ENCODE measurements at places on chromosomes 11 and 22. TPM values are rescaled to one million over a fixed set of nuclear protein-coding genes. Genes with fewer than 3 reads are reported as not detected.

The PATE4 gene
- total RNA-seq, result not detected

The CRYBB3 gene
- not detected for total RNA-seq

The TRIM49 gene
- total RNA-seq, result not detected

The EIF1AD gene
- 62.6 TPM for total RNA-seq

The KCNJ1 gene
- not detected for total RNA-seq

The FGF4 gene
- not detected for total RNA-seq

The MPPED2 gene
- total RNA-seq, result not detected

The FREY1 gene
- total RNA-seq, result not detected

The LRRC32 gene
- 5.2 TPM for total RNA-seq

The TREH gene
- total RNA-seq, result not detected

The NXPE1 gene
- total RNA-seq, result not detected

DNA sequence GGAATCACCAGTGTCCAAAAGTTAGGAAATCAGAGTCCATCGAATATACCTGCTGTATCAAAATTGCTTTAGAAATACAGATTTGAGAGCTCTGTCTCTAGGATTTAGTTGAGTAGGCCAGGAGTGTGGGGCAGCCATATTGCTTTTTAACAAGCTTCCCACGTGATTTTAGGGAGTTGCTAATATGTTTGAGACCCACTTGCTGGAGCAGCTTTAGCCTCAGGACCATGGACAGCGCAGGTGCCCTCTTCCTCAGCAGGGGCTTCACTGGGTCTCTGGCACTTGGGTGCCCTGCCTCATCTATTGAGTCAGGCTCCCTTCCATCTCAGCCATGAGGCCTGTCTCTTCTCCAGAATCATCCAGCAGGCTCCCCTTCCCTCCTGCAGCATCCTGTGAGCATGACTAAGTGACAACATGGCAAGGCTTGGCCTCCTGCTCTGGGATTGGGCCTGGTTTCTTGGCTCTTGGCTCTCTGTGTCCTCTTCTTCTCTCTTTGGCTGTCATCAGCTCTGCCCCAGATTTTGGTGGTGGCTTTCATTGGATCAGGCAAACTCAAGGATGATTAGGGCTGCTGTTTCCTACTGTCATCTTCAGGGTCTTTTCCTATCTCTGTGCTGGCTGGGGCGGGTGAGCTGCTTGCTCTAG is 70.0 kb downstream of the SGSM1 start:
- no peak for DNase-seq

DNA sequence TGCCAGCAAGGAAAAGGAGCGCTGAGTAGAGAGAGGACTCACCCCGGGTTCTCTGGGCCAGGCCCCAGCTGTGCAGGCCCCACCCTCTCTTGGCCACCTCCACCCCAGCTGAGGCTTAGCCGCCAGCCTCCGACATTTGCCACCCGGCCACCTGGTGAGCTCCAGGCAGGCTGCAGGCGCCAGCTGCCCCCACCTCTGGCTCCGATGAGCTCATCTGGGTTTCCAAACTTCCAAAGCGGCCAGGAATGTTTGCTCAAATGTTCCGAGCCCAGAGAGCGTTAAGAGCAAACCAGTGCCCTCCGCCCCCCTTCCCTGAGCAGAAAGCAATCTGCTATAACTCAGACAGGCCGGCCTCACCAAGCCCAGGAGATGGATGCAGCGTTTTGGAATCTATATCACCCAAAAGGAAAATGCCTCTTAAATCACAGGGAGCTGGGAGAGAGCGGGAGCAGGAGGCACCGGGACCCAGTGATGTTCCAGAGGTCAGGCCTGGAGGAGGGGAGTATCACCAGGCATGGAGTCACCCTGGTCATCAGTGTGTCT is 9.1 kb upstream of the MN1 start:
- peak; percentile 68 for DNase-seq

GRCh38 chr11:93741882-93742226 is 382 bp downstream of the C11orf54 start:
- peak; percentile 68 for DNase-seq

- no peak for DNase-seq
Observed at GRCh38 chr22:47551431-47551775, 789.0 kb downstream of the TBC1D22A start.

GRCh38 chr11:119380827-119381180 is 686 bp downstream of the USP2 start:
- DNase-seq, result no peak

- no peak for DNase-seq
Observed at GRCh38 chr22:20027966-20028854, 7.3 kb downstream of the TANGO2 start.

DNA sequence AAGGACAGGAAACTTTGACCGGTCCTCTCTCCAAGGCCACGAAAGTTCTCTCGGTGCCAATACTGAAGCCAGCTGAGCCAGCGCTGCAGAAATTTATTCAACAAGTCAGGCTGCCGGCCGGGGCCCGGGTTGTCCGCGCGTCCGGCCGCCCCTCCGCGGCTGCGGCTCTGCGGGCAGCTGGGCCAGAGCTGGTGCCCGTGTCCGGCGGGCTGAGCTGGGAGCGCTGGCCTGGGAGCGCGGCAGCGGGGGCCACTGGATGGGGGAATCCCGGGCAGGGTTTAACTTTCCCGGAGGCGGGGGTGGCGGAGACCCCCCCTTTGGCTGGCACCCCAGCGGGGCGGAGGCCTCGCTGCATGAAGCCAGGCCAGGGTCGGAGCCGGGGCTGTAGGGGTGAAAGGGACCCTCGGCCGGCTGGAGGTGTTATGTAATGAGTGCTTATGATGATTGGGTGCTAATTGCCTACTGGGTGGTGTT is 12.3 kb upstream of the CACNA1I start:
- DNase-seq, result no peak

DNA sequence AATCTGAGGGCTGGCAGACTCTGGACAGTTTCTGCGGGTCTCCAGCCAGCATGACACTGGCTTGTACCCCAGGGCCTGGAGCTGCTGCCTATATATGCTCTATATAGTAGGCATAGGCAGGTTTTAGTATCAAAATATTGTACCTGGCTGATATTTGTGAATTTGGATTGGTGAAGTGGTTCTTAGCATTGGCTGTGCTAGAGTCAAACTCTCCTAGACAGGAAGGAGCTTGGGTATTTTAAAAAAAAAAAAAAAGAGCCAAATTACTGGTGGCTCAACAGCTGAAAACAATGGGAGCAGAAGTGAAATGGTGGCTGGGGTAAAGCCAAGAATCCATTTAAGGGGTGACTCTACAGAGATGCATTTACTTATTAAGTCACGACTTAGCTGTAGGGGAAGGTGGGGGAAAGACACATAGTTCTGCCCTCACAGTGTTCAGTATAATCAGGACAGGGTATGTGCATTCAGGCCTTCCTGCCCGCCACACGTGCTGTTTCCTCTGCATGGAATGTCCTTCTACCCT is 11.0 kb upstream of the MTFP1 start:
- DNase-seq, result no peak

GRCh38 chr11:108632041-108632704 is 32.7 kb upstream of the DDX10 start:
- no peak for DNase-seq

DNA sequence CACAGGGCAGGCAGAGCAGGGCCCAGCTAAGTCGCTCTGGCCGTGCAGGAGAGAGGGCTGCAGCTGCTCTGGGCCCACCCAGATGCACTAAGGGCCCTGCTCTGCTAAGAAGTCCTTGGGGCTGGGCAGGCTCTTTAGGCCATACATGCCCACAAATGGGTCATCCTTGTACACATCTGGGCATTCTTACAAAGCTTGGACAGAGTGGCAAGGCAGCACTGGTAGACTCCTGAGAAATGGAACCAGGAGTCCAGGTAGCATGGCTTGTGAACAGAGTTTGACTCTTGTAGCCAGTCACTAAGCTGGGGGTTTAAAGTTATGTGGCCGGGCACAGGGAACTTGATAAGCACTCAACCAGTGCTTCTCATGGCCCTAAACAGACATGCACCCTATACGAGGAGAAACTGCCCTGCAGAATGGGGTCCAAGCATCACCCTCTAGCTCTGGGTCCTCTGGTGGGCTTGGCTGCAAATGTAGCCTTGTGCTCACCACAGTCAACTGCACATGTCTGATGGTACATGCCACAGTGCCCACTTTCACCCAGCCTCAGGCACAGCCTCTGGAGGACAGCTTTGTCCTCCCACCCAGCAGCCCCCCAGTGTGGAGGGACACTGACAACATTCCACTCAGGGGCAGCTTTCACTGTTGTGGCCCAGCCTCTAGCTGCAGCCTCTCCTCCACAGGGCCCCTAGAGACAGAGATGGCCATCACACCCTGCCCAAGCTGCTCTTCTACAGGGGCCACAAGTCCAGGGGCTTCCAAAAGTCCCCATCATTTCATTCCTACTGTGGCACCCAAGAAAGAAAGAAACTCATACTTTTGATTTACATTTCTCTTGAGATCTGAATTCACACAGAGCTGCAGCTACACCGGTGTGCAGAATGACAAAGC is 75.2 kb downstream of the DGCR2 start:
- DNase-seq, result no peak

DNA sequence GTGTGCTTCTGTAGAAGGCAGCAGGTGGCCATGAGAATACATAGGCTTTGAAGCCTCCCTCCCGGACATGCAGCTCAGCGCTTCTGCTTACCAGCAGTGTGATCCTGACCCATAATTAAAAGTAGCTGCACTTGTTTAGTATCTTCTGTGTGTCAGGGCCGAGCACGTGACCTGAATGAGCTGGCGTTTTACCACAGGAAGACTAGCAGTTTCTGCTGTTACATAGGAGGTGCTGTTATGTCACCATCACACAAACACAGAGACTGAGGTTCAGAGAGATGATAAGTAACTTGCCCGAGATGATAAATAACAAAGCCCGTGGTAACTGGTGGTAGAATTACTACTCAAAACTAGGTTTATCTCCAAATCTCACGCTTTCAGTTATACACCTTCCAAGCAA is 329.5 kb downstream of the OPCML start:
- no peak for DNase-seq

DNA sequence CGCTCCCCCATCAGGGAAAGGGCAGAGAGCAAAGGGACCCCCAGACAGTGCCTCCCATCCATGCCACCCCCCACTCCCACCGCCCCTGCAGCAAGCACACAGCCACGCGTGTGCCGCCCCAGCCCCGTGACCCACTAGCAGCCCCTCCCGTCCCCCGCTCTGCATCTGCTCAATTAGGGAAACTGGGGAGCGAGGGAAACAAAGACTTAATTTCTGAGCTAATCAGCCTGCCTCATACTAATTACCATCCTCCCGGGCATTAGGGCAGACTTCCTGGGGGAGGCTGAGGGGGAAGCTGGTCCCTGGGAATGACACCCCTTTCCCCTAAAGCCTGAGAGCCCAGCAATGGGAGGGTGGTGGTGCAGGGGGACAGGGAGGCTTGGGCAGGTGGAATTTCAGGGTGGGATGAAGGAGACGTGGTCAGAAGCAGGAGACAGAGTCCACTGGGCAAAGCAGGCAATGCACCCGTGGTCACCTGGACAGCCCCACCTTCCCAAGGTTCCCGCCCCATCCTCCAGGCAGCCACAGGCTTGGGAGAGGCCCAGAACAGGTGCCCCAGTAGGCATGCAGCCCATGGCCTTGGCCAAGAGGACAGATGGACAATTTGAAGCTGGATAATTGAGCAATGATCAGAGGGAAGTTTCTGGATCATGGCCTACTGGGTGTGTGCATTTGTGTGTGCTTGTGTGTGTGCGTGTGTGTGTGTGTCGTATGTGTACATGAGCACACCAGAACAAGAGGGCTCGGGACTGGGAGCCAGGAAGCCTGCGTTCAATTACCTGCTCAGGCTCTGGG is 20.6 kb downstream of the ELFN2 start:
- no peak for DNase-seq

DNA sequence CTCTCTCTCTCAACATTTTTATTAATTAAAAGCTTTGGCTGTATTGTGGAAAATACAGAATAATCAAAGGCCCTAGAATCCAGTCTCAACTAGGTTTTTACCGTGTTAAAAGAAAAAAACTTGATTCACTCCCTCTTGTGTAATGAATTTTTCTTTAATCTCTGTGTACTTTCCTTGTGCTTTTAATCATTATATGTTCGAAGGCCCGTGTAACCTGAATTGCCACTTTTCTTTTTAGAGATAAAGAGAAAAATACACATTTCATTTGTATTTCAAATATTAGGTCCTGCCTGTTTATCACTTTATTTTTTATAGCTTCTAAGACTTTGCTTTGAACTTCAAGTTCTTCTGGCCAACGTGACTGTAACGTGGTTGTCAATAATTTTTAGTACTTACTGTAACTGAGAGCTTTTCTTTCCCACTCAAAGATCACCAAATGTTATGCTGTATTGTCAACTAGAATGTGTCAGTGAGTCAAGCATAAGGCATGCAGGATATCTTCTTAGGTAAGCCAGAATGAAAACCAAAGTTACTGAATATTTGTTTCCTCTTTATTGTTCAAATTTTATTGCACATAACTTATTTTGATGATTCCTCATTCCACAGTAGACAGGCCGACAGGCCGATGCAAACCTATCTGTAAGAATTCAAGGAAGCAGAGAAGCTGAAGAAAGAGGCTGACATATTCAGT is 23.3 kb upstream of the FAR1 start:
- no peak for DNase-seq

DNA sequence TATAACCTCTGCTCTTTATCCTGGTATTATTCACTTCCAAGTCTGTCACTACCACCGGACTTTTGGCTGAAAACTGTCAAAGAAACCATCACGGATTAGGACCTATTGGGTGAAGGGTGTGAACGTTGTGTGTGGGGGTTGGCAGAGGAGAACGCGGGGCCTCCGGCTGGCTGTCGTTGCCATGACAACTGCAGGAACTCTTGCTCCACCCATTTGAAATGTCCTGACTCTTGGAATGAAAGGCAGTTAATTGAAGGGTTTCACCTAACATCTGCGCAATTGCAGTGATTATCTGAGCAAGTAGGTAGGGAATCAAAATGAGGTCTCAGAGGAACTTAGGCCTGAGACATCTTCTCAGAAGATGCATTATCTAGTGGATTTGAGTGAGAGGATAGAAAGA is 60.9 kb upstream of the CLMP start:
- DNase-seq, result no peak

DNA sequence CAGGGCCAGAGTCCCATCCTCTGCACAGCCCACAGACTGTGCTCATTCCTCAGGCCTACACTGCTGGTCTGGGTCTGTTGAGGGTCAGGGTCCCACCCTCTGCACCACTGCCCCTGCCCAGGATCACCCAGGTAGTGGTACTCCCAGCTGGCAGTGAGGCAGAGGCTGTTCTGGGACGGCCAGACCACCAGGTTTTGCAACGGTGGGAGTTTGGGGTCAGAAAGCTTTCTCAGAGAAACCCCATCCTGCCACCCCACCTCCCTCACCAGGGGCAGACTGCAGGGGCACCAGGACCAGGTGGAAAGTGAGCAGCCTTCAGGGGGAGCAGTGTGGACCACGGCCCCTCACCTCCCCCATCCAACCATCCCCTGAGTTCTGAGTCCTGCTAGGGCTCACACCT is 10.8 kb downstream of the NPTXR start:
- DNase-seq, result no peak

DNA sequence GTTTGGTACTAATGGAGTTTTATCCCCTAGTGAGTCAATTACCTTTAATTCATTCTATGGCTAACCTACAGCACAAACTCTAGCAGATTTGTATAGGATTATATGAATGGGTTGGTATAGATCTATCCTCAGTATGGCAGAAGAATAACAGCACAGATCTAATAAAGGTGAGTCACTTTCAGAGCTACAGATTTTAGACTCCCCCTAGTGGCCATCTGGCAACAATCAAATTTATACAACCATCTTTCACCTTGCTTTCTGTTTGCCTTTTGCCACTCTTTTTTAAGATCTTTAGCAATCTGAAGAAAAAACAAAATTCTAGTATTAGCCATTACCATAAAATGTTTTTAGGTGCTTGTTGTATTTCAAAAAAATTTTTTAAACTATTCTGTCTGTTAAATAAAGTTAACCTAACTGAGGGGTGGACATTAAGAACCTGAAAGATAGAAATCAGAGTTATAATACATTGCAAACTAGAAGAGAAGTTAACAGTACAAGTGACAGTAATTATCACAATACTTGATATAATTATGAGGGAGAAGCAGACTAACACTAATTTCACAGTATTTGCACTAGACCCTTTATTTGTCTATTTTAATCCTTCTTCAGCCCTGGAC is 25.8 kb downstream of the DDIAS start:
- DNase-seq, result peak; percentile 64
